Left cardiac atrium (tissue), 4 donors: ENCODE measurements at places on chromosomes 6 and 20. TPM values are rescaled to one million over a fixed set of nuclear protein-coding genes. Genes with fewer than 3 reads are reported as not detected.

Gene UBR2
- 27.4 TPM for total RNA-seq

Gene NRSN2
- total RNA-seq, result 20.6 TPM

GRCh38 chr6:32952817-32953739 is at the start of gene HLA-DMA:
Gene HLA-DMA (minus strand): TSS chr6:32953097. CDS start chr6:32953036, 61 bp downstream.
- DNase-seq, result peak; percentile 86

DNA sequence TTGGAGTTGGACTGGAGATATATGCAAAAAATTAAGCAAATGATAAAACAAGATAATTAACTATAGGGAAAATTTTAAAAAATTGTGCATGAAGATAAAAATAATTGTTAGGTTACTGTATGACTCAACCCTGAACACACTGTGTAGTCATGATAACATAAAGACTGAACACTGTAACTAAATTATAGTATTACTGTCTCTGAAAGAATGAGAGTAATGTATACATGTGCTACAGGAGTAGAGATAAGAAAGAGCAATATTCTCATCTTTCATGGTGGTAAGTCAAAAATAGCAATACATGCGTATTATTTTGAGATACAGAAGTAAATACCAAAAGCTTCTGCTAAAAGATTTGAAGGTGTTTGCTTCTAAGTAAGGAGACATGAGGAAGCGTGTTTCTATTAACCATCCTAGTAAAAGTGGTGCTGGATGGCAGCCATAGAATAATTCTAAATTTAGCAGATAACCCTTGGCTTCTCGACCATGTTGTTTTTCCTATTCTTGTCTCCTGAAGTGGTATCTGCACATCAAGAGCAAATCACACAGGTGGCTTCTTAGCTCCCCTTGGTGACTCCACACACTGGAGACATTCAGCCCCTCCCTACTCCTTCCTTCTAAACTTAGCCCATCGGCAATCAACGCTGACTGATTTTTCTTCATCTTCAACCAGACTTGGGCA is 390.6 kb upstream of the PLCB4 start:
- no peak for DNase-seq

DNA sequence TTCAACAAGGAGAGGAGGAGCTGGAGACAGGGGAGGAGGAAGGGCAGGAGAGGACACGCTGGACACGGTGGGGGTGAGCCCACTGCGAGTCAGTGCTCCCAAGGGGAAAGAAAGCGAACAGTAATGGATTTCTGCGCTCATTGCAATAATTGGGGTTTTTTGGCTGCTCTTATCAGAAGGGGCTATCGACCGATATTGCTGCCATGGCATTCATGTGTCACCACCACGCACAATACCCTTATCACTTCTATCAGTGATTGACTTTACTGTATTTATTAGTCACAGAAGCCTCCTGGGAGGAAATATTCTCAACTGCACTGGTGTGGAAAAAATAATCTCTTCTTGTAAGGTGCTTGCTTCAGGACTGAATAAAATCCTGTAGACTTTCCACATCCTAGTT is 55.8 kb downstream of the CEP43 start:
- no peak for DNase-seq

GRCh38 chr20:44761423-44761822 is 15.8 kb downstream of the KCNK15 start:
- no peak for DNase-seq

GRCh38 chr6:144870782-144871181 is 585.6 kb downstream of the UTRN start:
- DNase-seq, result no peak

- no peak for DNase-seq
These were observed 38.0 kb downstream of the SCP2D1 start for GRCh38 chr20:18851629-18852028.

- no peak for DNase-seq
These were observed 348.9 kb upstream of the ZFP64 start for GRCh38 chr20:52540509-52540908.

GRCh38 chr6:24874776-24875533 is 60.8 kb downstream of the RIPOR2 start:
- DNase-seq, result no peak

GRCh38 chr6:115634887-115635286 is 425.8 kb downstream of the FRK start:
- DNase-seq, result no peak

- DNase-seq, result peak; percentile 54
These were observed 4.6 kb downstream of the MEA1 start for GRCh38 chr6:43009124-43009523.

DNA sequence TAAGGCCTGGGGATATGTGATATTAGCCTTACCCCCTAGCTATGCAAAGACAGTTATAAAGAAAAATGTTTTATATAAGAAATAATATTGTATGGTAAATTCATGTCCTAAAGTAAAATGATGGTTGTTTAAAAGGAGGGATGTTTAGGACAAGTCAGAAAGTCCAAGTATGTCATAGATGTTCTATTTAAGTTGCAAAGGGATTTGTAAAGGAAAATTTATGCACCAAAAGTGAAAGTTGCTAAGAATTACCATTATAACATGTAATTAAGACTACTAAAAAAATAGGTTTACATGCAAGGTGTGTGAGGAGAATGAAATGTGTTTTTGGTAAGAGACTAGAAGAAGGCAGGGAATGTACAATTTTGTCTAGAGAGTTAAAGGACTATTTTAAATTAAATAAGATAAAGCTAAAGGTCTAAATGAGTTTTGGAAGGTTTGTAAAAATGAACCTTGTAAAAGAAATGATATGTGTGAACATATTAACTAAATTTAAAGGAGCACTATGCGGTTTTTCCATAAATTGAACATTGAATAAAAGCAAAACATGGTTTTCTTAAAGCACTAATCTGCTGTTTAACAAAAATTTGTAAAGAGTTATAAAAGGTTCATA is 22.7 kb upstream of the GOPC start:
- no peak for DNase-seq

DNA sequence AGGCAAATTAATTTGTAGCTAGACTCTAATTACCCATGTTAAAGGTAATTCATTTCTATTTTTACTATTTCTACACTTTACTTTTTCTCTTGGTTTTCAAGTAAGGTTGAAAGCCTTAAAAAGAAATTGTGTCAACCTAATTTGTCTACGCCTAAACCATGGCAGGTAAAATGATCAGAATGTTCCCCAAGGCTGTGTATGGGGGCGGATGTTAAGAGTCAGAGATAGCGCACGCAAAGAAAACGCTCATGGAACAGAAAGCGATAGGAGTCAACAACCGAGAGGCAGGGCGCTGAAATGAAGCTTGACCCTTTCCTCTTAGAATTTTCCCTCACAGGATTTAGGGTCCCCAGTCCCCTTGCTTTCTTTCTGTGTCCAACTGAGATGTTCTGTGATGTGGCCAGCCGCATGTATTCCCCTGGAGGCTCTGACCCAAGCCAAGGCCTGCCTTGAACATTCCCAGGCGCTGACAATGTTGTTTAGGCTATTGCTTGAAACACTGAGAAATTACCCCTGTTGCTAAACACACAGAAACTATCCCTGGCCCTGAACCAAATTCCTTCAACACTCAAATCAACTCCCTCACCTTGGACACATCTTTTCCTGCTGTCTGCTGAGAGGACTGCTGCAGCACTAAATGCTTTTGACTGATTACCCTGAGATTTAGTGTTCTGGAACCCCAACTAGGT is 10.9 kb downstream of the PSMB1 start:
- DNase-seq, result no peak

DNA sequence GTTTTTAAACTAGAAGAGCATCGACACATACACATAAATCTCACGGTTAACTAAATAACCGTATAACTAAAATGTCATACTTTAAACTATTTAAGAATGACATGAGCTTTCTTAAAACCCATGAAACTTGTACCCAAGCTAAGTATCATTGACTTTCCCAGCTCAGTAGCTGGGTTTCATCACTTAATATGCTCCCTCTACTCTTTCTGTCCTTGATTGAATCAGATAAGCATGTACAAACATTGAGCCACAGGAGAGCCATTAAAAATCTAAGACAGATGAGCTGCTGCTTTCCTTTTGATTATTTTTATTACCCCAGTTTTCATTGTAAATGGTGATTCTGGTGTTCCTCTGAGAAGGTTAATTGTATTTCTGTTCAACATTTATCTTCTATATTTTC is 115.8 kb downstream of the FOXO3 start:
- DNase-seq, result no peak

DNA sequence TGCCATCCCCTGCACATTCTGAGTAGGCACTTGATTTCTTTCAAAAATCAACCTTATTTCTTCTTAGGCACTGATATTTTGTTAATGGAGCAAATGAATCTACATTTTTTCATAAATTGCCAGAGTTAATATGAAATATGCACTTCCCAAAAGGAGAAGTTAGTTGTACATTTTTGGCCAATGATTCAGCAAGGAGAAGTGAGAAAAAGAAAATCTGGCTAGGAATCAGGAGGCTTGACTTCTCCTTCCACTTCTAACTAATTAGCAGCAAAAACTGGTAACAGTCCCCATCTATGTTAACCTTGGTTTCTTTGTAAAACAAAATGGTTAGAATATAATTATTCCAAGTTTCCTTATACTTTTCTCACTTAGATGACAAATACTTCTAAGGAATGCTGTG is 7.0 kb upstream of the DSE start:
- DNase-seq, result no peak
